ENCODE measurements at places on chromosomes 1 and 21. TPM values are rescaled to one million over a fixed set of nuclear protein-coding genes. Genes with fewer than 3 reads are reported as not detected.

- DNase-seq: no peak
Measured at GRCh38 chr1:179661018-179661417, 69.4 kb downstream of the TDRD5 start.

DNA sequence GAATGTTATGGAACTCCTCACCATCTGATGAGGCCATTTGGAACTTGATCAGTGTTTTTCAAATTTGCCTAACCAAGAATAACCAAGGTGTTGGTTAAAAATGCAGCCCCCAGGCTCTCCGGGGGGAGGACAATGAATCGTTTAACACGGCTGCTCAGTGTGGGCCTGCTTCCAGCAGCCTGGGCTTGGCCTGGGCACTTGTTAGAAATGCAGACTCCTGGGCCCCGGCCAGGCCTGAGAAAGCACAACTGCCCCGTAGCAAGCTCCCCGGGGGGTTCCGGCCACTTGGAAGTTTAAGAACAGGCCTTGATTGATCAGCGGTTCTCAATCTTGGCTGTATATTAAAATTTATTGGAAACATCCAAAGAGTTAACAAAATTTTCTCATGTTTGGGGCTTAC lies 22.8 kb upstream of the C2CD2 start:
- DNase-seq: no peak

DNA sequence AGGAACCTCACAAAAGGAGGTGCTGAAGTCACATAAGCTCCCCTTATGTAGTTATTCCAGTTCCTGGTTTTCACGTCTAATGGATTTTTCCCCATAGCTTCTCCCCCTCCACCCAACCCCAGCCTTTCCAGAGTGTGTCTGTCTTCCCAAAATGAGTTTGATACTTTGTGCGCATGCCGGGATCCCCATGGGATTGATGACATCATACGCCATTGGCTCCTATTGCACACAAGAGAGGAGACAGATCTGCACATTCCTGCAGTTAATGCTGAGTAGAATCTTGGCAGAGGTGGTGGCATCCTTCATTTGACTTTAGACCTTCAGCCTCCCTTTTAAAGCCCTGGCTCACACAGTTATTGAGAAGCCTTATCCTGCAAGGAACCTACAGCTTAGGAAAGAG lies 71.4 kb downstream of the DDR2 start:
- no peak for DNase-seq

- no peak for DNase-seq
Measured at GRCh38 chr1:43331688-43332087, 5.9 kb upstream of the MPL start.

DNA sequence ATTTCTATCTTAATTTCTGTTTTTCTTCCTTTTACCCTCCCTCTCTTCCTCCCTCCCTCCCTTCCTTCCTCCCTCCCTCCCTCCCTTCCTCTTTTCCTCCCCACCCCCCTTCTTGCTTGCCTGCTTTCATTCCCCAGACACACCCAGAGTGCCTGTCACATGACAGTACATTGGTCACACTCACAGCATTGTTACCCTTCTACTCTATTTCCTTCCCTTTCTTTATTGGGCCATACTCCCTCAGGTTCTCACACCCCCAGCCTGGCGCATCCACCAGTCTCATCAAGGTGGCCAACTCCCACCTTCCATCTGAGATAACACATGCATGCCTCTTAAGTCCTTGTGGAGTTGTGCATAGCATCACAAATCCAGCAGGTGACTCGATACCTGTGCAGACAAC lies 10.9 kb downstream of the TMPRSS3 start:
- DNase-seq: no peak

- DNase-seq: no peak
Measured at GRCh38 chr1:66445492-66446181, 88.3 kb upstream of the SGIP1 start.

DNA sequence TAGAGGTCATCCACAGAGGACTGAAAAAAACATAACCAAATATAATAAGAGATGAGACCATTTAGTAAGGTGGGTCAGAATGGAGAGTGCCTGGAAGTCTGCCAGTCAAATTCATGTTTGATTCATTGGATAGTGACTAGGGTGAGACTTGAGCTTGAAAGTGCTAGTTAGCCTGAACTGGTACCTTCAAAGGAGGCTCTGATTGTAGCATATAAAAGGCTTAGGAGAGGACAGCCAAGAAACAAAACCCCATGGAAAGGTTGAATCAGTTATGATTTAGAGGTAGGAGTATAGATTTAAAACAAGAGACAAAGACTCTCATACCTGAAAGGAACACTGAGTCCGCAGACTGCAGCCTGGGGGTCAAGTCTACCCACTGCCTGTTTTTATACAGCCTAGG lies 44.4 kb upstream of the LRRC8C start:
- no peak for DNase-seq

DNA sequence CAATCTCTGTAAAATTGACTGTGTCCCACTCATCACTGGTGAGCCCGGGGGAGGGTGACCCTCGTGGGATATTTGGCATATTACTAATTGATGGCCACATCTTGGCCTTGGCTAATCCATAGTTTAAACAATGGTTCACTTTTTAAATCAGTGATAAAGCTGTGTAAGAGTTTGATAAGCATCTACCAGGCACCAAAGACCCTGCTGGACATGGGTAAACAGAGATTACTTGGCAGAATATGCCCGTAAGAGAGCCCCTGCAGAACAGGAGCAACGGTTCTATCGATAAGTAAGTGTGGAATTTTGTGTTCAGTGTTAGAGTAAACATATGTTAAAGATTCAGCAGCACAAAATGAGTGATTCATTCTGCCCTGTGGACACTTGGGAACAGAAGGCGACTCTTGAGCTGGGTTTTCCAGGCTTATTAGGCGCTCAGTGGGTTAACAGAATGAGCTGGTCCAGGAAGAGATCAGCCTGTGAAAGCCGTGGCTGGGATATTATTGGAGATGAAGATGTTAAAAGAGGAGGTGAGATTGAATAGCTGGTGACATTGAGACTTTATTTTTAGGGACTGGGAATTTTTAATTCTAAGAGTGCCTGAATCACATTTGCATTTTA lies 55.9 kb downstream of the CNST start:
- DNase-seq: no peak

DNA sequence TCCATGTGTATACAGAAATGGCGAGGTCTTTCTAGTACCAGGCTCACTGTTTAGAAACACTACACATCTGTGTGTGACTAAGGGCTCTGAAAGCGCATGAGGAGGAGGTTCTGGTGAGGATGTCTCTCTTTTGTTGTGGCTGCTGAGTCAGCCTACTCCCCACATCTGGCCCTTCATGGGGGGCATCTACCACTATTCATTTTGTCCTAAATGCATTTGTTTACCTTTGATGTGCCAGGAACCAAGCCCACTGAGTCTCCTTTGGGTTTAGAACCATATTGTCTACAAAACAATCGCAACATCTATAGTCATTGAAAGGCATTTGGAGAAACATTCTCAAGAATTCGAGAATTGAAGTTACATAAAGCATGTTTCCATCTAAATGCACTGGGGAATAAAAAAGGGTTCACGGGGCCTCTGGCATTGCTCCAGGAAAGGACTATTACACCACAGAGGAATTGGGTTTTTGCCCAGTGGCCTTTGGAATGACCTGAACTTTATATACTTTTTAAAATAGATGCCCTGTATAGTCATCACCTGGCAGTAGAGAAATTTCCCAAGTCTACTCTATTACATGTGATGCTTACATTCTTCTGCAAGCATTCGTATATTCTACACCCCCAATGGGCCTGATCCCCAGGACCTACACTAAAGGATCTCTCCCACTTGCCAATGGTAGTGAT lies 35.1 kb upstream of the ADORA3 start:
- DNase-seq: no peak

DNA sequence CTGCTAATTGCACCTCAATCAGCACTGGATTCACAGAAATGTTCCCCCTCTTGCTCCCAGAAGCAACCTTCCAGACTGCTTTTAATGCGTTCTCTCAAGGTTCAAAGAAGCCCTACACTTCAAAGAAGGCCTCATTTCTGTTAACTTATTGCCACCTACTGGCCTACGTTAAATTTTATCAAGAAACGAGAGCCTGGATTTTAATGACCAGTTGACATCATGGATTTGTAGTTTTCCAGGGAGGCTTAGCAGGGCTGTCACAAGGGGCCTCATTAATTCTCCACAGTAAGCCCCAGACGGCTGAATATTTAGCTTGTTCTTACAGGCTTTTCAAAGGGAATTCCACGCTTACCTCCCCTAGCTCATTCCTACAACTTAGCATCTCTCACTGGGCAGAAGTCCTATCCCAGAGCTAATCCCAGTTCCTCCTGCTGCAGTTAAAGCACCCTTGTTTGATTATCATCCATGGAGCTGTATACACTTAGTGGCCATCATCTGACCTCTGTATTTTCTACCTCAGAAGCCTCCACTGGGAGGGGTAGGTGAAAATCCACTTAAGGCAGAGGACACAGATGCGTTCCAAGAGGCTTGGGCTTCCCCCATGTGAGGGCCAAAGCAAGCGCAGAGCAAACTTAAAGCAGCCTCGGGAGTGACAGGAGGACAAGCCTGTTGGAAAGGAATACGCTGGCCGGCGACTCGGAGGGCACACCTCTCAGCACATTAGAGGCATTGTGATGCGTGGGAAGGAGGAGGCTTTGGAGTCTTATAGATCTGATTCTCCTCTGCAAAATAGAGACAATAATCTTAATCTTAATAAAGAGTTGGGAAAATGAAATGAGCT lies 32.2 kb upstream of the CYP4X1 start:
- peak; percentile 77 for DNase-seq

- no peak for DNase-seq
Measured at GRCh38 chr1:177069490-177069889, 95.0 kb downstream of the ASTN1 start.

- peak; percentile 16 for DNase-seq
Measured at GRCh38 chr21:39863111-39863510, 4.1 kb upstream of the PCP4 start.

- no peak for DNase-seq
Measured at GRCh38 chr21:46051379-46051770, 46.5 kb upstream of the COL6A2 start.

GRCh38 chr1:73911849-73912248 lies 286.1 kb downstream of the LRRIQ3 start:
- no peak for DNase-seq

- no peak for DNase-seq
Measured at GRCh38 chr1:53807916-53808315, 30.2 kb downstream of the NDC1 start.

GRCh38 chr1:152185544-152186391 lies 26.7 kb upstream of the RPTN start:
- peak; percentile 34 for DNase-seq

Gene SFN
- 0.73 TPM for polyA plus RNA-seq

Gene ZMYND12
- polyA plus RNA-seq: 4.7 TPM

Gene CYP4B1
- 3.1 TPM for polyA plus RNA-seq

Gene COL11A1
- 4.0 TPM for polyA plus RNA-seq

Gene SLC44A5
- polyA plus RNA-seq: 19.9 TPM

Gene LCE2A
- polyA plus RNA-seq: not detected

Gene BSND
- 4.5 TPM for polyA plus RNA-seq

Gene CFHR1
- polyA plus RNA-seq: 0.13 TPM

Gene TAS1R1
- 0.21 TPM for polyA plus RNA-seq

Gene IVL
- 0.36 TPM for polyA plus RNA-seq

Gene DENND2D
- polyA plus RNA-seq: 18.2 TPM
